ENCODE measurements at places on chromosomes 7 and 10.

DNA sequence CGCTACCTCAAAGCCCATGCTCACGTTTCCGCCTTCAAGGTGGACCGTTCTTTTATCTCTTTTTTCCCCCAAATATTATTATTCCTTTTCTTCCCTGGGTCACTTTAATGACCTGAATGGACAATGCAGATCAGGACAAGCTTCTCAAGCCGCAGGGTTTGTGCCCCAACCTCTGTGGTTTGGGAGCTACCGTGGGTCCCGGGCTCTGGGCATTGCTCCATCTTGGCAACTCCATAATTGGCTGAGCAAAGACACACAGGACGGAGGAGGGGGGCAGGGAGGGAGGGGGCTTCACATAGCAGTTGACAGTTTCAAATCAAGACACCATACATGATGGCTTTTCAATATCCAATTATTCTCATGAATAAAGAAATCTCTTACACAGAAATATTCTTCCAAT lies 308.1 kb upstream of the FZD8 start:
- no peak for DNase-seq

GRCh38 chr10:83459124-83459523 lies 680.2 kb upstream of the GHITM start:
- DNase-seq: no peak

GRCh38 chr7:76281006-76281705 lies 21.3 kb upstream of the HSPB1 start:
- peak; percentile 12 for DNase-seq

GRCh38 chr7:16021851-16022250 lies 335.4 kb upstream of the MEOX2 start:
- no peak for DNase-seq

DNA sequence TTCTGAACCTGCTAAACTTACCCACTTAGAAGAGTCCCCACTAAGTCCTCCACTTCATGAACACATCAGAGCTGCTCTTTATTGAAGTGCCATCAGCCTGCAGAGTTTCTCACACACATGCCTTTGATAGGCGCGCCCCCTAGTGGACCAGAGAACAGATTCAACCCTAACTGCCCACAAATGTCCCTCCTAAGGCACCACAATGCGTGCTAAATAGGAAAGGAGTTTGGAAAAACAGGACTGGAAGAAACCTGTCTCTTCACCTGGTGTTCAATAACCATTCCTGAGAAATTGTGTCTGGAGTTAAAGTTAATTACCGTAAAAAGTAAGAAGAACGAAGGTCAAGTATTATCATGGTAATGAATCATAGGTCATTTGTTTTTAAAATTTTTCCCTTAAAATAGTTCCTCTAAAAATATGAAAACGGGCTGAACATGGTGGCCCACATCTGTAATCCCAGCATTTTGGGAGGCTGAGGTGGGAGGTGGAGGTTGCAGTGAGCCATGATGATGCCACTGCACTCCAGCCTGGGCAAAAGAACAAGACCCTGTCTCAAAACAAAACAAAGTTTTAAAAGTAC lies 249.7 kb downstream of the ELMO1 start:
- peak; percentile 85 for DNase-seq

DNA sequence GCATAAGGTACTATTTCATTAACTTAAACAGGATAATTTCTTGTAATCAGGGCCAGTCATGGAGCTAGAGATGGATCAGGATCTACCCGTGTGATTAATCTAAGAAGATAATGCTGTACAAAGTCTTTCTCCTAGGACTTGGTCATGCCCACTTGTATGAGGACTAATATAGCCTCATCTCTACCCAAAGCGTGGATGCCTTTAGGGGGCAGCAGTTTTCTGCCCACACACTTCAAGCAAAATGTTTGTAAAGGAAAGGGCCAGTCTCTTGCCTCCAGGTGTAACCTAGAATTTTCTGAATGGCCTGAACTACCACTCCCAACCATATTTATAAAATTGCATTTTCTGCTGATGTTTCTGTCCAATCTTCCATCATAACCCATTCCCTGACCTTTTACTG lies 764.0 kb upstream of the IGFBP3 start:
- DNase-seq: no peak

DNA sequence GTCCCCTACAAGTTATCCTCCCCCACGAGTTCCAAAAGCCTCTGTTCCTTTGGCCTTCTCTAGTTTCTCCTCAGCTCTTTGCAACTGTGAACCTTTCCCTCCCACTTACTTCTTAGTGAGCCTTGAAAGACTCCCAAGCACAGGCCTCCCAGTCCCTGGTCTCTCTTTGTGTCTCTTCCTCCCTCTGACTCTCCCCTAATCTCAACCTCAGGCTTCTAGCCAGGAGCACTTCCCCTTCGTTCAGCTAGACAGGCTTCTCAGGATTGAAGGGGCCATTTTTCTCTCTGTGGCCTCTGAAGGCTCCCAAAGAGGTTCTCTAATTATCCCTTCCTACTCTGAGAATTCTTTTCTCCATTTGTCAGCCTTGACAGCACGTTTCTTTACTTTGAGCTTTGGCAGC lies 50.2 kb upstream of the PHYHIPL start:
- DNase-seq: no peak

GRCh38 chr7:27117887-27118491 lies 12.6 kb downstream of the HOXA4 start:
- DNase-seq: no peak

DNA sequence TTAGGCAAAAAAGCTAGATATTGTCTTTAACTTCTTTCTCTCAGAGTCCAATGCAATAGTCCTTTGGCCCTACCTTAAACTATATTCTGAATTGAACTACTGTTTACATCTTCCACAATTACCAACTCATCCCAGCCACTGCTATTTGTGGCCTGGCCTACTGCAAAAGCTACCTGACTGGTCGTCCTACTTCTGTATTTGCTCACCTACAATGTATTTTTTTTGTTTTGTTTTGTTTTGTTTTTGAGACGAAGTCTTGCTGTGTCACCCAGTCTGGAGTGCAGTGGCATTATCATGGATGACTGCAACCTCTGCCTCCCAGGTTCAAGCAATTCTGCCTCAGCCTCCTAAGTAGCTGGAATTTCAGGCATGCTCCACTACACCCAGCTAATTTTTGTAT lies 51.2 kb downstream of the ARL4A start:
- no peak for DNase-seq

DNA sequence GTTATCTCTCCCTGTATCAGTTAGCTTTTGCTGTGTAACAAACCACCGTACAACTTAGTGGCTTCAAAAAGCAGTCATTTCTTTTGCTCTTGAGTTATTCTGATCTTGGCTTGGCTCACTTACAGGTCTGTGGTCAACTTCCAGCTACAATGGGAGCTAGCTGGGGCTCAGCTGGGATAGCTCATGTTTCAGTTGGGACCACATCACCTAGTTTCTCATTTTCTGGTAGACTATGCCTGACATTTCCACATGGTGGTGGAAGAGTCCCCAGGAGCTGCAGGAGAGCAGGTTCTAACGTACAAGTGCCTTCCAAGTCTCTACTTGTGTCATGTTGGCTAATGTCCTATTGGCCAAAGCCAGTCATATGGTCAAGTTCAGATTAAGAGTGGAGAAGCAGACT lies 25.8 kb upstream of the PIP4K2A start:
- DNase-seq: no peak

- no peak for DNase-seq
Observed at GRCh38 chr7:14270099-14270498, 280.6 kb upstream of the ETV1 start.

- no peak for DNase-seq
Observed at GRCh38 chr7:147412782-147413556, 1177.6 kb upstream of the C7orf33 start.

GRCh38 chr10:124959564-124959963 lies 17.6 kb downstream of the ZRANB1 start:
- no peak for DNase-seq

DNA sequence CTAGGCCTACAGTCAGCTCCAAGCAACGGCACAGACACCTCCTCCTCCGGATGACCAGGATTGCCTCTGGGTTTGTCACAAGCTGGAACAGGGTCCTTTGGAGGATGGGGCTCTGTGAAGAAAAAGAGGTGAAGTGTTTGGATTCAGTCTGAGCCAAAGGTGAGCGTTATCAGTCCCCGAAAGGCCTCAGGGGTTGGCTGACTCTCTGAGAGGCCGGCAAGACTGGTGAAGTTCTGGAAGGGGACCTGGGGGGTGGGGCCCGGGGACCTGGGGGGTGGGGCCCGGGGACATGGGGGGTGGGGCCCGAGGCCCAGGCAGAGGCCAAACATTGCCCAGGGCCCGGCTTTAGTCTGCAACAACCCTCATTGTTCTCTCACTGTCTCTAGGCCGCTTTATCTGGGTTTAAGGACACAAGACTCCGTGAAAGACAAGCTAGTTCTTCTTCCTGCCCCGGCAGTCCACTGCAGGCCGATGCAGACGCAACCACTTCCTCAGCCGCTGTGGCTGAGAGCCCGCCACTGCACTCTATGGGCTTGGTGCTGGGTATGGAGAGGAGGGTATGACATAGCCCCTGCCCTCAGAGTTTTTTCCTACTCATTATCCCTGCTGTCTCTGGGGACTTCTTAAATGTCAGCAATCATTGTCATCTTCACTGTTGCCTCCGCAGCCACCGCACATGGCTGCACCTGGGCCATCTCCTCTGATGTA lies 27.4 kb upstream of the PSAP start:
- DNase-seq: peak; percentile 61

GRCh38 chr10:106355450-106355849 lies 809.1 kb downstream of the SORCS1 start:
- DNase-seq: no peak

DNA sequence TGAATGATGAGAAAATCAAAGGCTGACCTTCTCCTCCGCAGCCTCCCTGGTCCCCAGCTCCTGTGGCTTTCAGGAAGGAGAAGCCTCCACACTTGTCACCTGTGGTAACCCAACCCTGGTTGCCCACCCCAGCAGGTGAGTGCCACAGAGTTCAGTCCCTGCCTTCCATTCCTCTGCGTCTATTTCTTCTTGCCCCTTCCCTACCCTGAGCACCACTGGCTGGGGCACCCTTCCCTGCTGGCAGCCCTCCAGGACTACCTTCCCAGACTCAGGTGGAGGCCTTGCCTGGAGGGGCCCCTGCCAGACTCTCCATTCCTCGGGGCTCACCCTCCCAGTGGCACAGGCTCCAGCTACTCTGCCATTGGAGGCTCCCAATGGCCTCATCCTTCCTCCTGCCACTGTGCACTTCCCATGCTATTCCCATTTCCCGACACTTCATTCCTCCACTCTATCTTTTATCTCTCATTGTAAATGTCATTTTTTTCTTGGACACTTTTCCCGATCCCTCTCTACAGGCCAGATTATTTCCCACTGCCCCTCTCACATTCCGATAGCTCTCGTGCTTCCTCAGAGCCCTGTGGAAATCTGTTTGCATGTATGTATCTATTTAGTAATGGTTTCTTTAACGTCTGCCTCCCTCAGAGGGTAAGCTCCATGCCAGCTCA lies 90.6 kb upstream of the PCBD1 start:
- no peak for DNase-seq

GRCh38 chr10:117542706-117543224 lies at the start of gene EMX2:
TSS of gene EMX2 (plus strand) at chr10:117542746. CDS start at chr10:117543268, 522 bp downstream.
- DNase-seq: no peak

- DNase-seq: no peak
Observed at GRCh38 chr7:157434231-157434630, 97.4 kb downstream of the DNAJB6 start.

GRCh38 chr7:37713613-37714012 lies 30.0 kb downstream of the GPR141 start:
- no peak for DNase-seq

DNA sequence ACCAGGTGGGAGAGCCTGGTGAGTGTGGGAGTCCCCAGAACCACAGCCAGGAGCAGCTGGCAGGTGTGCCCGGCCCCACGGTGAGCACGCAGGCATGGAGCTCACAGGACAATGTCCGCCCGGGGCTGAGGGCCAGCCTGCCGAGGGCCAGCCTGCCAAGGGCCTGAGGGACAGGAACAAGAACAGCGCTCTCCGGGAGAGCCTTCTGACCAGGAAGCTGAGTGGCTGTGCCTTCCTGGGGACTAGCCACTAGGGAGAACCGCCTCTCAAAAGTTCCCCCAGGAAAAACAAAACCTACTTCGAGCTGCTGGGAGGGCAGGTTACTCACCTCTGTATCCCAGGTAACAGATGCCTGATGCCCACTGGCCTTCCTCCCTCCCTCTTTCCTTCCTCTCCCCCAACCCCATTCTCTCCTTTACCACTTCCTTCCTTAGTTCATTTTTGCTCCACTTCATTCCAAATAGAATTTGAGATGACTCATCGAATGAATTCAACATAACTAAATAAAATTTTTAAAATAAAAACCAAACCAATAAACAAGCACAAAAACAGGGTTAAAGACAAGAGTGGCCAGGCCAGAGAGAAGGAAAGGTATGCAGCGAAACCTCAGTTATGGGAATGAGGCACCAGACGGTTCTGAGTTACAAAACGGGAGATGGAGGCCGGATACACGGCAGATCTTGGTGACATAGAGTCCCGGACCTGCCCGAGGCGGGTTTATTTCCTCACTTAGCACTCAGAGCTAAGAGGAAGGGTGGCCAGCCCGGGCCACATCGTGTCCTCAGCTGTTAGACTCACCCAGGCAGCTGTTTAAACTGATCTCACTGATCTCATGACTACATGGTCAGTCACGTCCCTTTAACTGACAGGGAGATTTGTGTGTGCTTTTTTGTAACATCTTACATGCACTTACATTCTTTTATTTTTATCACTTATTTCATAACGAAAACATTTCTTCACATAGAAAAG lies 128.5 kb downstream of the TNS3 start:
- DNase-seq: peak; percentile 95

DNA sequence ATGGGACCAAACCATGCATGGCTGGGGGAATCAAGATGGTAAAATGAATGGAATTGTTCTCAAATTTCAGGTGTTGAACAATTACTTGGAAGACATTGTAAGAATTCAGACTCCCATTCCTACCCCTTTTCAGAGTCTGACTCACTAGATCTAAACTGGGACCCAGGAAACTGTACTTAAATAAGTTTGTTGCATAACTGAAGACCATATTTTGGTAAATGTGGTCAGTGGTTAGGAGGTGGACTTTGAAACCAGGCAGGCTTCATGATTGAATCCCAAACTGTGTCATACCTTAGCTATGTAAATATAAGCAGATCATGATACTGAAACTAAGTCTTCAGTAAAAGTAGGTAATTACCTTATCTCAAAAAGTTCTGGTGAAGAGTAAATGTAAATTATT lies 41.7 kb downstream of the ZWINT start:
- no peak for DNase-seq

DNA sequence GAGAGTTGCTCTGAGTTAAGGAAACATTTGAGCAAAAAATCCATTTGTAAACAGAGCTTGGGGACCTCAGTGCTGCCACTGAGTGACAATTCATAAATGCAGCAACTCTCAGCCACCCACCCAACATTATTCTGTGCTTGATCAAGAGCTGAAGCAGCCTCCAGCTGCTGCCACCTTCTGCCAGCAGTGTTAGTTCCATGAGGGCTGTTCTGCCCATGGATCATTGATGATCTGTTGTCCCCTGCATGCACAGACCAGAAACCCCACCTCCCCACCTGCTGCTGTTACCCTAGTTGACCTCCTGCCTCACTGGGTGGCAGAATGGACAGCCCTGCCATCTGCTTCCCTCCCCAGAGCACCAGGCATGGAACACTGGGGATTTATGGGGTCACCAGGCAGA lies 305.4 kb downstream of the KCNMA1 start:
- DNase-seq: no peak
